ENCODE measurements at places on chromosomes 12 and 14. TPM values are rescaled to one million over a fixed set of nuclear protein-coding genes. Genes with fewer than 3 reads are reported as not detected.

DNA sequence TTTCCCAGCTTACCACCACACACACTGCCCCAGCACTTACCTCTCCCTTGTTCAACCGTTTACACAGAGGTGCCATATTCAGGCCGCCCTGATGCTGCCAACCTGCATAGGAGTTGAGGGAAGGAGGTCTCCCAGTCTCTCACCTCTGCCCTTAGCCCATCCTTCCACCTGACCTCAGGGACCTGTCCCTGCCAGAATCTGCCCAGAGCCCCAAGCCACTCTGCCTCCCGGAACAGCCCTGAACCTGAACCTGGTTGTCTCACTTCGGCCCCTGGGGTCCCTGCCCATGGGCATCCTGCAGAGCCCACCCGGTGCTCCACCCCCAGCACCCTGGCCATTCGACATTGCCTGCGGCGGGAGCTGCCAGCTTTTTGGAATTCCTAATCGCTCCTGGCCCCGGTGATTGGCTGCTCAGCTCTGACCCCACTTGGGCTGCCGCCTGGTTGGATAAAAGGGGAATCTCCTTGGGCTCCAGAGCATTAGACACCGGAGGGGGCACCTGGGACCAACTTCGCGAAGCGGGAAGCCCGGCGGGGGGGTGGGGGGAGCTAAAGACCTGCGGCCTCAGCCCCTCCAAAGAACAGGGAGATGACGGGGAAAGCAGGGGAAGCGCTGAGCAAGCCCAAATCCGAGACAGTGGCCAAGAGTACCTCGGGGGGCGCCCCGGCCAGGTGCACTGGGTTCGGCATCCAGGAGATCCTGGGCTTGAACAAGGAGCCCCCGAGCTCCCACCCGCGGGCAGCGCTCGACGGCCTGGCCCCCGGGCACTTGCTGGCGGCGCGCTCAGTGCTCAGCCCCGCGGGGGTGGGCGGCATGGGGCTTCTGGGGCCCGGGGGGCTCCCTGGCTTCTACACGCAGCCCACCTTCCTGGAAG, at the start of gene VSX2:
Gene VSX2, plus strand, starts transcription at position 476 of the 874 bp plus-strand sequence. Its CDS starts 113 bp downstream, at position 589.
- DNase-seq: peak; percentile 56
- peak within 1 kb of the TSS; percentile 66 for H3K4me3 ChIP-seq
- no peaks in the 10 kb centered on the region for H3K36me3 ChIP-seq
- no peak within 1 kb of the TSS for H3K27ac ChIP-seq

GRCh38 chr14:58994130-58994529, 194.3 kb upstream of the DAAM1 start:
- H3K36me3 ChIP-seq: no peaks in the 10 kb centered on the region
- DNase-seq: no peak
- H3K4me3 ChIP-seq: no peak overlapping the region
- no peaks in the 10 kb centered on the region for H3K4me1 ChIP-seq
- no peak overlapping the region for H3K27ac ChIP-seq

The KIF5A gene
- 16.1 TPM for total RNA-seq

The SYT1 gene
- total RNA-seq: 34.7 TPM

The KRT79 gene
- not detected for total RNA-seq

DNA sequence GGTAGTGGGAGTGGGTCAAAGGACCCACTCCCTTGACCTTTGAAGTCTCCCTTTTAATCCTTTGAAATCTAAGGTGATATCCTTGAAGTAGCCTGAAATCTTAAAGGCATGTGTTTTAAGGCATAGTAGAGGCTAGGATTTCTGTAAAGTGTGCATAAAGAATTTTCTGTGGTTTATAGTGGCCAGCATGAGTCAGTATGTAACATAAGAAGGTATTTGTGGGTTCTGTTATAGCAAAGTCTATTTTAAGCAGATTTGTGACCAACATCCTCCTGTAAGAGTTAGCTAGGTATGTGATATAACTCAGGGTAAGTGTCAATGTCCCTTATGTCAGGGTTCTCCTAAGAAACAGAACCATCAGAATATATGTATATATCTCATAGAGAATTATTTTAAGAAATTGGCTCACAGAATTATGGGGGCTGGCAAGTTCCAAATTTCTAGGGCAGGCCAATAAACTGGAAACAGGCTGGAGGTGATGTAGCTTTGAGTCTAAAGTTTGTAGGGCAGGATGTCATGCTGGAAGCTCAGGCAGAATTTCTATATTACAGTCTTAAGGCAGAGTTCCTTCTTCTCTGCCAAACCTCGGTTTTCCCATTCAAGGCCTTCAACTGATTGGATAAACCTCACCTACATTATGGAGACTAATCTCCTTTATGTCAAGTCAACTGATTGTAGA, 18.7 kb upstream of the EPYC start:
- no peaks in the 10 kb centered on the region for H3K4me1 ChIP-seq
- DNase-seq: no peak
- no peaks in the 10 kb centered on the region for H3K36me3 ChIP-seq
- H3K27me3 ChIP-seq: no peaks in the 10 kb centered on the region
- no peak overlapping the region for H3K27ac ChIP-seq
- H3K4me3 ChIP-seq: no peak overlapping the region

GRCh38 chr14:69052181-69052601, 73.1 kb upstream of the ACTN1 start:
- no peak overlapping the region for H3K27ac ChIP-seq
- peaks cover 37% of the 10 kb centered on the region for H3K4me1 ChIP-seq
- no peak overlapping the region for H3K4me3 ChIP-seq
- H3K36me3 ChIP-seq: peaks cover 21% of the 10 kb centered on the region

DNA sequence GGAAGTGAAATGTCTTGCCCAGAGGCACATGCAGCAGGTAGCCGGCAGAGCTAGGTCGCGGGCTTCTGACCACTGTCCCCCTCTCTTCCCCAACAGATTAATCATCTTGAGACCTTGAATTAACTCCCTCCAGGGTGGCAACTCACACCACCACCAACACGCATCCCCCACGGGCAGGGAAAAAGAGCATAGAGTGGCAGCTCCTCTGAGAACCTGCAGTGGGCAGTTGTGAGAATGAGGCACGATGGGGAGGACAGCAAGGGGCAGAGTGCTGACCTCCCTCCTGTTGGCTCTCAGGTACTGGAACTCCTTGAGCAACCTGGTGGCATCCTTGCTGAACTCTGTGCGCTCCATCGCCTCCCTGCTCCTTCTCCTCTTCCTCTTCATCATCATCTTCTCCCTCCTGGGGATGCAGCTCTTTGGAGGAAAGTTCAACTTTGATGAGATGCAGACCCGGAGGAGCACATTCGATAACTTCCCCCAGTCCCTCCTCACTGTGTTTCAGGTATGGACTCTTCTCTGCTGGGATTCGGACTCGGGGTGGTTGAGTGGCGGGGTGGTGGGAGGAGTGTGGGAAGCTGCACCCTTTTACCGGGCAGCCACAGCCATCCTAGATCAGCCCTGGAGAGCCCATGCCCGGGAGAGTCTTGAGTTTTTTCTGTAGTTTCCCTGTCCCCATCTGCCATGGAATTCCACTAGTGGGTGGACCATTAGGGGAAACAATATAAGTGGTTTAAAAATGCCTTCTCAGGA, 213.3 kb upstream of the FKBP4 start:
- H3K27me3 ChIP-seq: peaks cover 33% of the 10 kb centered on the region
- H3K4me1 ChIP-seq: peaks cover 6% of the 10 kb centered on the region
- no peak for DNase-seq
- no peaks in the 10 kb centered on the region for H3K36me3 ChIP-seq
- H3K4me3 ChIP-seq: no peak overlapping the region

GRCh38 chr14:60212503-60213371, 36.3 kb upstream of the PPM1A start:
- no peak overlapping the region for H3K4me3 ChIP-seq
- no peak overlapping the region for H3K27ac ChIP-seq
- peaks cover 11% of the 10 kb centered on the region for H3K4me1 ChIP-seq
- no peaks in the 10 kb centered on the region for H3K36me3 ChIP-seq

The KRT86 gene
- 0.18 TPM for total RNA-seq

The P2RX2 gene
- total RNA-seq: 1.6 TPM

DNA sequence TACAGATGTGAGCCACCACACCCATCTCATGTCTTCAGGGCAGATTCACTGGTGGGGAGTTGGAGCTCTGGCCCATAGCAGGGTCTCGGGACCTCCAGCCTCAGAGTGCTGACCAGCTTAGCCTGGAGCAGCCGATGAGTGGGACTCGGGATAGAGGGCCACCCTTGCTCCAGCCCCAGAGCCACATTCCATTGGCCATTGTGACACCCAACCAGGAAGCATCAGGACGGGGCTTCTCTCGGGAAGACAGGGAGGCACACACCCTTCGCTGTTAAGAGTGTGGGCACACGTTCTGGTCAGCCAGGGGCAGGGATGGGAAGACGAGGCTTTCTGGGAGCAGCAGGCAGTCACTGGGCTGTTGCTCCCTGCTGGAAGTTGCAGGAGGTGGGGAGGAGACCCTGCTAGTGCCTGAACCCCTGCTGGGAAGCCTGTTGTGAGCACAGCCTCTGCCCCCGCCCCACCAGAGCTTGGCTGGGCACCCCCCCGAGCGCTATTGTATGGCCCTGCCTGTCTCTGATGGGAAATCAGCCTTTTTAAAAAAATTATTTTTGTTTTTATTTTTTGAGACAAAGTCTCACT, 1.6 kb downstream of the ADGRD1 start:
- DNase-seq: no peak
- no peaks in the 10 kb centered on the region for H3K36me3 ChIP-seq
- H3K27ac ChIP-seq: no peak overlapping the region
- H3K27me3 ChIP-seq: no peaks in the 10 kb centered on the region
- peaks cover 31% of the 10 kb centered on the region for H3K4me1 ChIP-seq
- no peak overlapping the region for H3K4me3 ChIP-seq

The RAD52 gene
- 20.7 TPM for total RNA-seq

The SLCO1B1 gene
- 0.37 TPM for total RNA-seq

The FOXN4 gene
- 0.37 TPM for total RNA-seq

GRCh38 chr12:18224745-18225144, 36.6 kb upstream of the PIK3C2G start:
- no peak for DNase-seq
- H3K27ac ChIP-seq: no peak overlapping the region
- no peaks in the 10 kb centered on the region for H3K36me3 ChIP-seq
- peaks cover 14% of the 10 kb centered on the region for H3K4me1 ChIP-seq
- H3K4me3 ChIP-seq: no peak overlapping the region

DNA sequence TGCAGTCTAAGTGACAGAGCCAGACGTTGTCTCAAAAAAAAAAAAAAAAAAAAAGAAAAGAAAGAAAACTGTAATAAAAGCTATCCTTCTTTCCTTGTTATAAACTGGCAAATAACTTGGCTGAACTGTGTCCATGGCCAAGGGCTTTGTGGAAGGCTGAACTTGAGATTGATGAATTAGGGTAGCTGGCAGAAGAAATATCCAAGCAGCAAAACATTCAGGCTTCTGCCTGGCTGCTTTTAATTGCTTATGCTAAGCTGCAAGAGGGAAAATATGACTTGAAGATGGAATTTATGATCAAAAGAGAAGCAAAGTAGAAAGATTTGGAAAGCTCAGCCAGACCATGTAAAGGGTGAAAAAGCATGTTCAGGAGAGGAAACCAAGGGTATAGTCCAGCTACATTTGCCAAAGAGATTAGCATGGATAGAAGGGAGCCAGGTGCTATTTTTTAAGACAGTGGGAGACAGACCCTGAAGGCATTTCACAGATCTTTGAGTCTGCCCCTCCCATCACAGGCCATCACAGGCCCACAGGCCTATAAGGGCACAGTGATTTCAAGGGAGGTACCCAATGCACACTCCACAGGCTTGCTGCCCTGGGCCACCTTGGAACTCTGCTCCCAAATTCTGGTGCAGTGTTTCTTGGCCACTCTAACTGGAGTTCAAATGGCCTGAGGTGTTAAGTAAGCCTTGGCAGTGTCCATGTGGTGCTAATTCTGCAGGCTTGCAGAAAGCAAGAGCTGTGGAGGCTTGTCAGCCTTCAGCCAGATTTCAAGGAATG, 226.0 kb downstream of the AEBP2 start:
- H3K27ac ChIP-seq: no peak overlapping the region
- H3K4me3 ChIP-seq: no peak overlapping the region
- no peak for DNase-seq
- no peaks in the 10 kb centered on the region for H3K27me3 ChIP-seq
- peaks cover 5% of the 10 kb centered on the region for H3K4me1 ChIP-seq

DNA sequence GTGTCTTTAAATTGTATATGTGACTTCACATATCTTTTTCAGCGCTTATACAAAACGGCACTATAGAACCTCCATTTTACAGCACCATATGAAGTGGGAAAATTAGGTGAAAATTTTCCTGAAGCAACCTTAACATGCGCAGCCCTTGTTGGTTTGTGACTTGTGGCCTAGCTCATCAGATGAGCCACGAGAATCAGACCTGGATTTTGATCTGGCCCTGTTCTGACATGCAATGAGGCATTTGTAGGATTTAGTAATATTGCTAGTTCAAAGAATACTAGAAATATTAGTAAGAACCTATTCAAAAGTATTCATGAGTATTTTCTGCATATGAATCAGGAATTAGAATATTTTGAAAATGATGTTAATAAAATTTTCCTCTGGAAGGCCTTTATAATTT, 2.9 kb downstream of the CDKN1B start:
- peaks cover 52% of the 10 kb centered on the region for H3K4me1 ChIP-seq
- H3K36me3 ChIP-seq: peaks cover 38% of the 10 kb centered on the region
- H3K27ac ChIP-seq: no peak overlapping the region
- DNase-seq: no peak

The CMKLR1 gene
- total RNA-seq: 1.4 TPM

DNA sequence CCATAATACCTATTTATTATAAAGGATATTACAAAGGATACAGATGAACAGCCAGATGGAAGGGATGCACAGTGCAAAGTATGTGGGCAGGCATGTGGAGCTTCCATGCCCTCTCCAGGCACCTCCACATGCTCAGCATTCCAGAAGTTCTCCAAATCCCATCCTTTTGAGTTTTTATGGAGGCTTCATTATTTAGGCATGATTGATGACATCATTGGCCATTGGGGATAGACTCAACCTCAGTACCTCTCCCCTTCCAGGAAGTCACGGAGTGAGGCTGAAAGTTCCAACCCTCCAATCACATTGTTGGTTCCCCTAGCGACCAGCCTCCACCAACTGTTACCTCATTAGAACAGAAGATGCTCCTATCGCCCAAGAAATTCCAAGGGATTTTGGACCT, 156.4 kb downstream of the ATP23 start:
- no peak overlapping the region for H3K27ac ChIP-seq
- H3K4me3 ChIP-seq: no peak overlapping the region
- peaks cover 4% of the 10 kb centered on the region for H3K36me3 ChIP-seq

DNA sequence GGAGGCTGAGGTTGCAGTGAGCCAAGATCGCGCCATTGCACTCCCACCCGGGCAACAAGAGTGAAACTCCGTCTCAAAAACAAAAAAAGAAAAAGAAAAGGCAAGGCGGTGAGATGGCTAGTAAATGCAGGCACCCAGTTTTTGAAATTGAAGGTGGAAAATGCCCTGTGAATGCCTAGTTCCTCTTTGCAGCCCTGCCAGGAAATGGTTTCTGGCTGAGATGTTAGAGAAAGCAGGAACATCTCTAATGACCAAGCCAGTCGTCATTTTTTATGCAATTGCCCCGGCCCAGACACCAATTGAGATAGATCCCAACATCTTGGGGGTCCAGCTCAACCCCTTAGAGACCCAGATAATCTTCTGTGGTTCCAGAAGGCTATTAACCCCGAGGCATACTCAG, 17.0 kb downstream of the SLC8A3 start:
- H3K27ac ChIP-seq: no peak overlapping the region
- H3K36me3 ChIP-seq: no peaks in the 10 kb centered on the region
- no peaks in the 10 kb centered on the region for H3K27me3 ChIP-seq
- DNase-seq: no peak
